ENCODE measurements at places on chromosomes 6 and 20. TPM values are rescaled to one million over a fixed set of nuclear protein-coding genes. Genes with fewer than 3 reads are reported as not detected.

GRCh38 chr6:52595000-52595795 is 18.3 kb upstream of the TRAM2 start:
- DNase-seq = peak; percentile 71

SLC12A5 gene
- total RNA-seq = not detected

- DNase-seq = no peak
Observed at GRCh38 chr20:44024820-44025580, 110.3 kb downstream of the TOX2 start.

ALDH5A1 gene
- 0.78 TPM for total RNA-seq

DNA sequence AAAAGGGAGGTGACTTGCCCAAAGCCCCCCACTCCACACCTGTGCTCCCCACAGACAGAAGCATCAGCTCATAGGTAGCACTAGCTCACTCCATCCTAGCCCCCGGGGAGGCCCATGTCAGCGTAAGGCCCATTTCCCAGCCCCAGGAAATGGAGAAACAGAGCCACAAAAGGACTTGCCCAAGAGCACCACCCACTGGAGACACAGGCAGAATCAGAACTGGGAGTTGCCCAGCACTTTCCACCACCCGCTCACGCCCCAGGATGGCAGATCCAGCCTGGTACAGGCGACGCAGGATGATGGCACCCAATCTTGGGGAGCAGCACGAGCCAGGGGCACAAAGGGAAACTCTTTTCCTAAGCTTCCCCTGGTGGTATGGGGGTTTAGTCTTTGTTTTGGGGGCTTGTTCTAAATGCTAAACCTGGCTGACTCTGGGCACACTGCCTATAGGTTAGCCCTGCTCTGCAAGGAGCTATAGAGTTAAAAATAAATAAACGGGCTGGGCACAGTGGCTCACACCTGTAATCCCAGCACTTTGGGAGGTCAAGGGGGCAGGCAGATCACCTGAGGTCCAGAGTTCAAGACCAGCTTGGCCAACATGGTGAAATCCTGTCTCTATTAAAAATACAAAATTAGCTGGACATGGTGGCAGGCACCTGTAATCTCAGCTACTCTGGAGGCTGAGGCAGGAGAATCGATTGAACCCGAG is 11.8 kb downstream of the C20orf203 start:
- DNase-seq = no peak

PHACTR1 gene
- not detected for total RNA-seq

GRCh38 chr6:136677822-136678221 is 114.5 kb downstream of the MAP3K5 start:
- no peak for DNase-seq

HRH3 gene
- not detected for total RNA-seq

DNA sequence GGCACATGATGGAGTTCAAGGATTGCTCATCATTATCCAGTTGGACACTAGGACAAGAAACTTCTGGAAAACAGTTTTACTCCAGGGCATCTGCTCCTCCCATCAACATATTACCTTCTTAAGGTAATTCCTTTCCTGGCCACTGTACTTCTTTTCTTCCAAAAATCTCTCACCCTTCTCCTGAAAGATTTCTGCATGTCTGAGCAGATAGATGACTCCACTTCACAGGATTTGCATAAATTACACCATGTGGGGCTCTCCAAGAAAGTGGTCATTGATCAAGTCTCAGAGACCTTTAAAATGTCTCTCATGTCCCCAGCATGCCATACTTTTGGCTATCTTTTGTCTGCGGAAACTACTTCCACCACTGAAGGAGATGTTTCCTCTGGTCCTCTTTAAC is 103.2 kb upstream of the TNFAIP3 start:
- DNase-seq = no peak

GTSF1L gene
- not detected for total RNA-seq

DNA sequence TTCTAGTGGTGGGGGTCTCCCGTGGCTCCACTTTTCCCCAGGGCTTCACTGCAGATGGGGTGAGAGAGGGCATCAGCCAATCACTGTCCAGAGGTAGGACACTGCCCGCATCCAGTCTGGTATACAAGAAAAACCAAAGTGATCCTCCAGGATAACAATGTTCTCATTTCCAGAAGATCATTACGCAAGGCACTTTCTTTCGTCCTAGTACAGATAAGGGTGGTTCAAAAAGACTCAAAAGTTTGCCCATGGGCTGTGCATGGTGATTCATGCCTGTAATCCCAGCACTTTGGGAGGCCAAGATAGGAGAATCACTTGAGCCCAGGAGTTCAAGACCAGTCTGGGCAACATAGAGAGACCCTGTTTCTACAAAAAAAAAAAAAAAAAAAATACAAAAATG is 16.4 kb downstream of the GMDS start:
- no peak for DNase-seq

GRCh38 chr20:13355411-13355810 is 134.3 kb downstream of the ISM1 start:
- no peak for DNase-seq

GRCh38 chr6:7047966-7048365 is 59.8 kb upstream of the RREB1 start:
- no peak for DNase-seq

IL17F gene
- not detected for total RNA-seq

GRCh38 chr20:2840967-2841531 is 504 bp downstream of the VPS16 start:
- peak; percentile 74 for DNase-seq

- DNase-seq = no peak
Observed at GRCh38 chr6:43776115-43776798, 6.2 kb downstream of the VEGFA start.

- DNase-seq = peak; percentile 91
Observed at GRCh38 chr20:62386383-62387218, at the start of gene RPS21. Gene RPS21, plus strand, starts transcription at chr20:62387103. Its CDS starts 236 bp downstream, at chr20:62387339.

DNA sequence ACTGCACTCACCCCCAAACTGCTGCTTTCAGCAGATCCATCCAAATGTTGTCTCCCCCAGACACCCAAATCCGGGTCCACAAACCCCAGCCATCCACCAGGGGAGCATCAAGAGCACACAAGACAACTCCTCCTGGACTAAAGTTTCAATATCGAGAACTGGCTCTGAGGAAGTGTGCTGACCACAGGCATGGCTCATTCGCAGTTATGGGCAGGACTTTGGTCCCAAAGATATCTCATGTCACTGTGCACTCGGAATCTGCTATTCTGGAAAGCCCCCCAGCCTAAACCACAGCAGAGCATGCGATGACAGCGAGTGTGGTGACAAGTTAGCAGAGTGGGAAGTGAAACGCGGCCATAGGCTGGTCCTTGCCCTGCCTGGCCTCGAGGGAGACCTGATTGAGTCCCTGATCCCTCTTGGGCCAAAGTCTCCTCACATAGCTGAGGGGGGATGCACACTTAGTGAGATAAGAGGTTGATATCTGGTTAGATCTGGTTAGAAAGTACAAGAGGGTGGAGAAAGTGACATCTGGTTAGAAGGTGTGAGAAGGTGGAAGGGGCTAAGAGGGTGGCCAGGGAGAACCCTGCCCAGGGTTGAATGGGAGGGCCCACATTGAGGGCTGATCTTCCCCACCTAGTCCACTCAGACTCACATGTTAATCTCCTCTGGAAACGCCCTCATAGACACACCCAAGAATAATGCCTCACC is 149.7 kb downstream of the MRPL14 start:
- no peak for DNase-seq

LRRC73 gene
- total RNA-seq = not detected

SLC35B3 gene
- 7.7 TPM for total RNA-seq

- no peak for DNase-seq
Observed at GRCh38 chr20:46130534-46130933, 12.4 kb downstream of the CD40 start.

DNA sequence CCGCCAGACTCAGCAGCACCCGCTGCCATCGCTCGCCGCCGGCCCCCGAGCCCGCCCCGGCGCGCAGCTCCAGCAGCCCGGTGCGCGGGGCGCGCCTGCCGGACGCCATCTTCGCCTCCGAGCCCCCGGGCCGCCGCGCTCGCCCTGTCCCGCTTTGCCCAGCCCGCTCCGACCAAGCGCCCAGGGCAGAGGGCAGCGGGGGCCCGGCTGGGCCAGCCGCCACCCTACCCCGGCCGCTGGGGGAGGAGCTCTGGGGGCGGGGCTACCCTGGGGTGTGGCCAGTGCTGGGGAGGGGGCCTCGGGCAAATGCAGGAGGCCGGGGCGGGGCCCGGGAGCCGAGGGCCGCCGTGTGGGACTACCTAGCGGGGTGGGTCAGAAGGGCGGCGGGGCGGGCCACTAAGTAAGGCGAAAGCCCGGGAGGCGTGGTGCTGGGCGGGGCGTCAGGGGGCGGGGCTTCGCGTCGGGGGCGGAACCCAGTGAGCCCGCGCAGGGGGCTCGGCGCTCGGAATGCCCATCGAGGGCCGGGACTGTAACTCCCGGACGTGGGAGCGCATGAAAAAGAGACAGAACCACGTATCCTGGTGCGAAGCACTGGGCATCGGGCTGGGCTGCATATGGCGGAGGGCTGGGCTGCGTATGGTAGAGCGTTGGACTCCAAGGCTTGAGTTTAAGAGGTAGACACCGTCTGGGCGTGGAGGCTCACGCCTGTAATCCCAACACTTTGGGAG is at the start of gene SNTA1:
Gene SNTA1 (minus strand): TSS at position 252 of the 728 bp plus-strand sequence. CDS start 143 bp downstream, at position 109.
- peak; percentile 74 for DNase-seq

DNA sequence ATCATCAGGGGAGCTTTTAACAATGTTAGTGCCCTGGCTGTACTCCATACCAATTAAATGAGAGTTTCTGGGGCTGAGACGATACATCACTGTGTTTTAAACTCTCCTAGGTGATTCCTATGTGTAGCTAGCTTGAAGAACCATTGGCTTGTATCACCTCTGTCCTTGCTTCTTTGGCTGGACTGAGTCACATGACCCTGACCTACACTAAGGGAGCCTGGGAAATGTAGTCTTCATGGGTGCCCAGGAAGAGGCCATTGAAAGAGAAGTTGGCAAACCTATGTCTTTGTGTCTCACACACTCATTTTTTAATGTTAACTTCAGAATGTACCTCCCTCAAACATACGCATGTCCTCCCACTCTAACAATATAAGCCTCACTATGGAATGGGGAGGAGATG is 506.6 kb downstream of the DHX35 start:
- no peak for DNase-seq

SIRPD gene
- total RNA-seq = not detected

- DNase-seq = no peak
Observed at GRCh38 chr6:144723431-144723830, 438.3 kb downstream of the UTRN start.

DNA sequence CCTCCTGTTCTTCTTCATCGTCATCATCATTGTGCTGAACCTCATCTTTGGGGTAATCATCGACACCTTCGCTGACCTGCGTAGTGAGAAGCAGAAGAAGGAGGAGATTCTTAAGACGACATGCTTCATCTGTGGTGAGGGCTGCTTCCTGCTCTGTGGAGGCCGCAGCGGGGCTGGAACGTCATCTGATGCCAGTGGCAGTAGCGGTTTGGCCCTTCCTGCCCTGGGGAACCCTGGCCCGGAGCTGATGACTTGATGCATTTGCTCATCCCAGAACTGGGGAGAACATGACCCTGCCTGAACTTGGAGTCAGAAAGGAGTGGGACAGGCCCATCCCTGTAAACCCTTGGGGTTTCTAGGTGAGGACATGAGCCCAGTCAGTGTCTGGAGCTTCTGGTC is 18.7 kb downstream of the UQCC2 start:
- no peak for DNase-seq

DNA sequence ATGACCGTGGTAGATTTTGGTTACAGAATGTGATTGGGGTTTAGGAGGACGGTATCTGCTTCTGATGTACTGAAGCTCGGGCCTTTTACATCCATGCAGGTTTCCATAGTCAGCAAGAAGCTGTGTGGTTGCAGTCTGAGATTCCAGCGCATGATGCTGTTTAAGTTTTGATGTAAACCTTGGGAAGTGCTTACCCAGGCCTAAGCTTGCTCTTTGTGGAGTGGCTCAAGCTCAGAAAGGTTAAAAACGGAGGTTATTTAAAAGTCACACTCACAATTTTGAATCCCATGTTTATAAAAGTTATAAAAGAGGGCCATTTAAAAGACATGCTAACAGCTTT is 121.4 kb downstream of the TIAM2 start:
- DNase-seq = no peak

DNA sequence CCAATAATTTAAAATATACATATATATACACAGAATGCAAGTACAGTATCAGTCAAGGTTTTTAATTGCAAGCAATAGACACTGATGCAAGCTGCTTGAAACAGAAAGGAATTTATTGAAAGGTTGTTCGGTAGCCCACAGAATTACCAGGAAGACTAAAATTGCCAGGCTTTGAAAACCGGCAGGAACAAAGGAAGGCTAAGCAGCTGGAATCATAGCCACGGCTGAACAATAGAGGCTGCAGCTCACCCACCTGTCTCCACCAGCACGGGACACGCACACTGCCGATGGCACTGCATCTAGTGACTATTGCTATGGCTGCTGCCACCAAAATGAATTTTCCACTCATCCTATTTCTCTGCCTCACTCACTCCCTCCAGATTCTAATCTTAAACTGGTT is 22.0 kb upstream of the L3MBTL3 start:
- no peak for DNase-seq

- DNase-seq = no peak
Observed at GRCh38 chr6:29791162-29791561, 36.5 kb upstream of the HLA-G start.

DNA sequence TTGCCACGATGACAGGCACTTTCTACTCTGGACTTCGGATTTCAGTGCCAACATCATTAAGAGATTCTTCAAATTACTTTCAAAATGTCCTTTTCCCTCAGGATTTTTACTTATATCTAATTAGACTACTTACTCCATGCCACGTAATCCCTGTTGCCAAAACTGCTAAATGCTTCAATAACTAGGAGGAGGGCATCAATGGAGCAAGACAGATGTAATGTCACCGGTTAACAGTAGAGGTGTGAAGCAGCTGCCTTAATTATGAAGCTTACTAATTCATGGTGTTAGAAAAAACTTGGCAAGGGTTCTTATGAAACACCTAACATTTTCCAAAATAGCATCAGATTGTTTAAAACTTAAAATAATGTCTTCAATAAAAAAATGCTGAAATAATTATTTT is 111.2 kb upstream of the SIM1 start:
- no peak for DNase-seq

DNA sequence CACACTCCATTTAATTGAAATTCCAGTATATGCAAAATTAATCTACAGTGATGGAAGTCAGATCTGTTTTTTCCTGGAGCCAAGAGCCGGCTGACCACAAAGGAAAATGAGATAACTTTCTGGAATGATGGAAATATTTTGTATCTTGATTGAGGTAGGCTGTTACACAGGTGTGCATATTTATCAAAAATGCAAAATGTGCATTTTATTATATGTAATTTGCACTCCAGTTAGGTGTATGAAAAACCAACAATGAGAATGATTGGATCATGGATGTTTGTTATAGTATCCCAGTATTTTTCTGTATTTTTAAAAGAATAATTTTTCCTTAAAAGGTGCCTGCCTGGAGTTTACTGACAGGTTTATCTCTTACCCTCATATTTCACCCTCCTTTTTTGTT is 242.0 kb upstream of the JAG1 start:
- no peak for DNase-seq

DNA sequence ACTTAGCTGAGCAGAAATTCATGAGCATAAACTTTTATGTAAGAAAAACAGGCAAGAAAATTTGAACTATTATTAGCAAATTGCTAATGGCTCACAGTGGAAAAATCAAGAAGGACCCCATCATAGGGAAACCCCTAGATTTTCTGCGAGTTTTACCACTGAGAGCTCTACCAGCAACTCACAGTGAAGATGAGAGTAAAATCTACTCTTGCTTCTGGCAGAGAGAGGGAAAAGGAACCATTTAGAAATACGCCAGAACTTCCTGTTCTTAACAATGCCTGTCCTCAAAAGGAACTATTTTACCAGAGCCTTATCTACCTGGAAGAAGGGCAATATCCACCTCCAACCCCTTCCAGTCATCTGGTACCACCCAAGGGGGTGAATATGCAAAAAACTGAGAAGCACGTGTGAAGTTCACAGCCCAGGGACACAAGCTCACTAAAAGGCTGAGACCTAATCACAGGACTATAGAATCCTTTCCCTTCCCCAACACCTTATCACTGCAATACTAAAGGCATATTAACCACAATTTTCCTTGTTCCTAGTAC is 34.4 kb upstream of the ASF1A start:
- no peak for DNase-seq

Measured in SJSA1 (cell line).